GM23248 (cell line): ENCODE measurements at places on chromosomes 2 and 18. TPM values are rescaled to one million over a fixed set of nuclear protein-coding genes. Genes with fewer than 3 reads are reported as not detected.

DNA sequence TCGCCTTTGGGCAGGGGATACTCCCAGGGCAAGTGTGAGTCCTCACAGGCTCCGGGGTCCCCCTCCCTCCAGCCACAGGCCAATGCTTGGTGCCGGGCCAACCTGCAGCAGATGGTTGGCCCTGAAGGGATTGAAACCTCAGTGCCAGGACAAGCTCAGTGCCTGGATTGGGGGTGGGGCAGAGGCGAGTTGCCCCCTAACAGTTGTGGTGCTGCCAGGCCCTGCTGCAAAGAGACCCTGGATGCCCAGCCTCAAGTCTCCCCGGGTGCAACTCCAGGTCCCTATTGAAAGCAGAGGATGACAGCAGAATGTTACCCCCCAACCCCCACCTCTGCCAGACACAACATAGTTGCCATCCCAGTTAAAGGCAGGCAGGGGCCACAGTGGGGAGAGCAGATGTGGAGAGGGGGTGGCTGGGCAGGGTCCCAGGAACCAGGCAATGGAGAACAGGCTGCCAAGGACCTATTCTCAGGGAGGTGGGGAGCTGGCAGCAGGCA lies 9.5 kb upstream of the RNF103 start:
- 0 out of 2 replicates have a peak, but pooled peaks cover 2% of the 10 kb centered on the region for H3K4me1 ChIP-seq
- H3K27ac ChIP-seq, result no peak overlapping the region
- no peaks in the 10 kb centered on the region for H3K36me3 ChIP-seq
- no peak for DNase-seq

DNA sequence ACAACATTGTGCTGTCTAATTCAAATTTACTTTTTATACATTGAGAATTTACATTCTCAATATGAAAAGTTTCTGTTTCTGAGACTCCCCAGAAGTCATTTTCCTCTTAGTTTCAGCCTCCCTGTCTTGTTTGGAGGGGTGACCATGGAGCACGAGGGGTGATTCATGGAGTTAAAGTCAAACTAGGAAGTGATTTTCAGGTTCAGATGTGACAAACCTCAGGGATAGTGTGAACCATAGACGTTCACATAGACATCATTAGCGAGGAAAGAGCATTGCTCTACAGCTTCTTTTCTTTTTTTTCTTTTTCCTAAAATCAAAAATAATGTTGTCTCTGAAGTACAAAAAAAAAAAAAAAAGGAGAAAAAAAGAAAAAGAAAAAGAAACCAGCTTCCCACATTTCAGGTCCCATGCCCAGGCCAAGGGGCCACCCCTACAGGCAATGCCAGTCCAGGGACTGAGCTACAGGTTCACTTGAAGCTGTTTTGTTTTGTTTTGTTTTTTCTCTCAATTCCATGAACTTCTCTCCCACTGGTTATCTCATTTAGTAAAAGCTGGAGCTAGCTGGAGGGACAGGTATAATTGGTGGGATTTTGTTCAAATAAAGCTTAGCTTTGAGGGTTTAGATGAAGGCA lies 18.1 kb upstream of the LCLAT1 start:
- no peaks in the 10 kb centered on the region for H3K36me3 ChIP-seq
- no peak overlapping the region for H3K4me3 ChIP-seq
- peaks cover 16% of the 10 kb centered on the region for H3K4me1 ChIP-seq
- no peak overlapping the region for H3K27ac ChIP-seq

DNA sequence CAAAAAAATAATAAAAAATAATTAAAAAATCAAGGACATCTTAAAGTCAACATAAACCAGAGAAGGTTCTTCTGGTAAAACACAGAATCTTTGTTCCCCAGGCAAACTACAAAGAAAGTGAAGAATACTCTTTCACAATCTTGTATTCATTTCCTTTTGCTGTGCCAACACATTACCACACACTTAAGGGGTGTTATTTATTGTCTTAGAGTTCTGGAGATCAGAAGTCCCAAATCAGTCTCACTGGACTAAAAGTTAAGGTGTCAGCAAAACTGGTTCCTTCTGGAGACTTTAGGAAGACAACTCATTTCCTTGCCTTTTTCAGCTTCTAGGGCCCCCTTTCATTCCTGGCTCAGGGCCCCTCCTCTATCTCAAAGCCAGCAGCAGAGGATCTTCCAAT lies 12.2 kb upstream of the CAB39 start:
- DNase-seq, result peak; percentile 57
- no peak overlapping the region for H3K4me3 ChIP-seq
- peaks cover 9% of the 10 kb centered on the region; the same call in 1 of the 2 replicates for H3K4me1 ChIP-seq
- H3K36me3 ChIP-seq, result no peaks in the 10 kb centered on the region

Gene PPP1R1C
- total RNA-seq, result not detected in 2 replicates

DNA sequence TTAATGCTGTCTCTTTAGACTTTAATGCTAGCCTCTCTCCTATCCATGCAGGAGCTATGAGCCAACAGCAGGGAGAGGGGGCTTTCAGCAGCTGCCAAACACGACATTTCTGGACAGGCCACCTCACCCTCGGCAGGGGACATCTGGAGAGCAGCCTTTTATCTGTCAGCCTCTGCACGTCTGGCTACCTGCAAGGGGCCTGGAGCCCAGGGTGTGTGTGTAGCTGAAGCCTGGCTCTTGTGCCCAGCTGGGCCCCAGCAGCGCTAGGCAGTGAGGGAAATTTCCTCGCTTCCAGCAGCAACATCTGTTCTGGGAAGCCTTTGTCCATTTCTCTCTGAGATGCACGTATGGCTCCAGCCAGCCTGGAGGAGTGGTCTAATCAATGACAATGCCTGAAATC lies 728.7 kb upstream of the ID2 start:
- no peaks in the 10 kb centered on the region for H3K27me3 ChIP-seq
- H3K4me1 ChIP-seq, result peaks cover 16% of the 10 kb centered on the region
- no peak overlapping the region for H3K27ac ChIP-seq
- H3K4me3 ChIP-seq, result no peak overlapping the region

- H3K4me1 ChIP-seq, result no peaks in the 10 kb centered on the region
- no peaks in the 10 kb centered on the region for H3K36me3 ChIP-seq
- no peaks in the 10 kb centered on the region for H3K27me3 ChIP-seq
- H3K4me3 ChIP-seq, result no peak overlapping the region
- no peak overlapping the region for H3K27ac ChIP-seq
- DNase-seq, result peak; percentile 29
These were observed 68.3 kb downstream of the NBAS start for GRCh38 chr2:15492773-15493325.

GRCh38 chr2:189168856-189169499 lies 10.6 kb downstream of the COL5A2 start:
- DNase-seq, result peak; percentile 51
- peak overlapping the region; percentile 39 for H3K27ac ChIP-seq
- H3K27me3 ChIP-seq, result no peaks in the 10 kb centered on the region

DNA sequence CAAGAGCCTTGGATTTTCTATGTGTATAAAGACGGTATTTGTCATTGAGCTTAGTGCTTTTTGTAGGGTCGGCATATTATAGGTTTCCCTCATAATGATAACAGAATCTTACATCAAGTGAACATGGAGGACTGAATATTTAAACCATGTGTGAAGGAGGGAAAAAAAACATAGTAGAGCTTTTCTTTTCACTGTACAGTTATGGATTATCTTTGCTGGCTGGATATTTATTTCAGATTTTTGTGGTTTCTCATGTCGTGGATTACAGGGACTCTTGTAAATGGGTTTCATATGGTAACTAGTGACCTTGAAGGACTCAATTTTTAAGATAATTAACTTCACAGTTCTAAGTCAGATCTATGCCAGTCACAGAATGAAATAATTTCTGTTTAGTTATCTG lies 330.2 kb upstream of the NRP2 start:
- H3K36me3 ChIP-seq, result no peaks in the 10 kb centered on the region
- H3K4me3 ChIP-seq, result no peak overlapping the region
- no peak for DNase-seq

- H3K27me3 ChIP-seq, result no peaks in the 10 kb centered on the region
- peaks cover 19% of the 10 kb centered on the region for H3K4me1 ChIP-seq
- no peaks in the 10 kb centered on the region for H3K36me3 ChIP-seq
- no peak for DNase-seq
- no peak overlapping the region for H3K4me3 ChIP-seq
These were observed 316.5 kb downstream of the IRS1 start for GRCh38 chr2:226483143-226483542.

Gene PARD6G
- total RNA-seq, result 0.22 TPM in 1 of 2 replicates, not detected in the other

GRCh38 chr2:8357738-8358518 lies 323.9 kb upstream of the ID2 start:
- no peaks in the 10 kb centered on the region for H3K4me1 ChIP-seq
- no peak for DNase-seq
- no peaks in the 10 kb centered on the region for H3K36me3 ChIP-seq
- no peaks in the 10 kb centered on the region for H3K27me3 ChIP-seq

Gene TSN
- total RNA-seq, result 65.7 and 79.0 TPM in 2 replicates

- no peaks in the 10 kb centered on the region for H3K27me3 ChIP-seq
- H3K4me3 ChIP-seq, result no peak overlapping the region
- peaks cover 77% of the 10 kb centered on the region for H3K4me1 ChIP-seq
- peaks cover 14% of the 10 kb centered on the region for H3K36me3 ChIP-seq
- H3K27ac ChIP-seq, result no peak overlapping the region
- peak; percentile 62 for DNase-seq
These were observed 17.7 kb downstream of the KLF7 start for GRCh38 chr2:207148020-207148419.

DNA sequence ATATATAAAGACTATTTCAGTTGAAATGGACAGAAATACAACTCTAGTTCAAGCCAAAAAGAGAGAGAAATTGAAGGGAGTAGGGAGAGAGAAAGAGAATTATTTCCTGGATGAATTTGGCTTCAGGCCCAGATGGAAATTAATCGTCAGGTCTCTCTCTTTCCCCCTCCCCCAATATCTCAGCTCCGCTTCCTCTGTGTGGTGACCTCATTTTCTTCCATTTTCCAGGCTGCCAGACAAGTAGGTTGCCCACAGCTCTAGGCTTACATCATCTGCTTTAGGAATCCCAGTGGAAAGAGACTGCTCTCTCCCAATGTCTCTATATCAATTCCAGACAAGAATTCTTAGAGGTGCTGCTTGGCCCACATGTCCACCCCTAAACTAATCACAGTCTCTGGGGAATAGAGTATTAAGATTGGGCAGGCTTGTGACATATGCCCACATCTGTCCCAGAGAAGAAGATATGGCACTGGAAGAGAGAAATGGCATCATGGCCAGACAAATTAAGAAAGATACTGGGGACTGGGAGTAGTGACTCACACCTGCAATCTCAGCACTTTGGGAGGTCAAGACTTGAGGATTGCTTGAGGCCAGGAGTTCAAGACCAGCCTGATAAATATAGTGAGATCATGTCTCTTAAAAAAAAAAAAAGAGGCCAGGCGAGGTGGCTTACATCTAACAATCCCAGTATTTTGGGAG lies 37.2 kb upstream of the CFAP36 start:
- no peaks in the 10 kb centered on the region; the same call in 1 of the 2 replicates for H3K4me1 ChIP-seq
- peak; percentile 58 for DNase-seq
- H3K4me3 ChIP-seq, result no peak overlapping the region
- H3K36me3 ChIP-seq, result no peaks in the 10 kb centered on the region
- H3K27me3 ChIP-seq, result no peaks in the 10 kb centered on the region; the same call in 1 of the 2 replicates

Gene UGT1A8
- total RNA-seq, result not detected in 2 replicates
